ENCODE measurements at places on chromosomes 12 and 14. TPM values are rescaled to one million over a fixed set of nuclear protein-coding genes. Genes with fewer than 3 reads are reported as not detected.

DNA sequence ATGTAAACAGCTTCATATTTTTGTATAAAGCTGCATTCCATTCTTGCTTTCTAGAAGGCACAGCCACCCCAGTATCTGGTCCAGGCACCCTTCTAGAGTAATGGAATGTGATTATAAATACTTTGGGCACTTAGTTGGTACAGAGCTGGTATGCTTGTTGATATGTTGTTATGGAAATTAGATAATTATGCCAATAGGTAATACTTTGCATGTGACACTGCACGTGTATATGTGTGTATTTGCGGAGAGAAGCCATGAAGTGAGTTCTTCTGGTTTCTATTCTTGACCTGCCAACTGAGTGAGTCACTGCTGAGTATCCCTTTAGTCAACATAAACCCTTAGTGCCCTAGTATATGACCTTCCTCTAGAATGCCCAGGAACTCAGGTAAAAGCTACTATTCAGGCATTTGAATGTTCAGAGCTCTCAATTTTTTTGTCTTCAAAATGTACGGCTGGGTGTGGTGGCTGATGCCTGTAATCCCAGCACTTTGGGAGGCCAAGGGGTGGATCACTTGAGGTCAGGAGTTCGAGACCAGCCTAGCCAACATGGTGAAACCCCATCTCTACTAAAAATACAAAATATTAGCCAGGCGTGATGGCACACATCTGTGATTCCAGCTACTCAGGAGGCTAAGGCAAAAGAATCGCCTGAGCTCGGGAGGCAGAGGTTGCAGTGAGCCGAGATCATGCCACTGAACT, 6.2 kb upstream of the TCP11L2 start:
- DNase-seq: no peak

GRCh38 chr12:46661110-46661845, 164.5 kb downstream of the SLC38A4 start:
- no peak for DNase-seq

GRCh38 chr12:124727264-124727800, 136.3 kb downstream of the SCARB1 start:
- DNase-seq: peak; percentile 62

DNA sequence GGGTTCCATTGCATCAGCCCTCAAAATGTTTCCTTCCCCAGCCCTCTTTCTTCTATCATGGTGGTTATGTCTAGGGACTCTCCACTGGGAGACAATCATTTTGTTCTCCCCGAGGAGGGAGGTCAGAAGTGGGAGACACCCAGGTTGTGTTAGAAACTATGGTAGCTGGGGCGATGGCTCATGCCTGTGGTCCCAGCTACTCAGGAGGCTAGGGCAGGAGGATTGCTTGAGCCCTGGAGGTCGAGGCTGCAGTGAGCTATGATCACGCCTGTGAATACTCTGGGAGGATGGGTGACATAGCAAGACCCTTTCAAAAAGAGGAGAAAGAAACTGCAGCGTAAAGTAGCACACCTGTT, 13.0 kb upstream of the LRRC23 start:
- no peak for DNase-seq

- DNase-seq: no peak
Measured at GRCh38 chr12:93245543-93245942, 132.2 kb upstream of the NUDT4 start.

DNA sequence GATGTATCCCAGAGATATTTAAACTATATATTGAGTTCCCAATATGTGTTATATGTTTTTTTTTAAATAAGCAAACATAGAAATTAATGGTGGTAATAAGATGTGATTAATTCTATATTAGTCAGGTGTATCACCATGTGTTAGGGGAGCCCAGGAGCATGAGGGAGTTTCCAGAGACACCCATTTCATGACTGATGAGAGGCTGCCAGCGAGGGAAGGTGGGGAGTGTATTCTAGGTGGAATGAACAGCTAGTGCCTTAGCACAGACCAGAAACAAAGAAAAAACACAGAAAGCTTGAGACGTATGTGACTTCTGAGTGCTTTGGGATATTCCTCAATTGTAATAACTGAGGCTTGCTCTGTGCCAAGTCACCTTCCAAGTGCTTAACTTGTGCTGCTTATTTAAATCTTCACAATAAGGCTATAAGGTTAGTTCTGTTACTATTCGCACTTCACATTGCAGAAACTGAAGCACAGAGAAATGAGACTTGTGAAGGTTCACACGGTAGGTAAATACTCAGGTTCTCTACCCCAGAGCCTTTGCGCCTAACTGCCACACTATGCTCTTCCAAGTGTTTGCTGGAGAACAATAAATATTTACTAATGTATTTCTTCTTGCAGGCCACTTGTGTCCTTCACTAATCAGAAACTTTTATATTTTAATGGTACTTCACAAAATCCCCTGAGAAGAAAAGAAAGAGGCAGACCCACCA, 17.9 kb upstream of the MGP start:
- no peak for DNase-seq

DNA sequence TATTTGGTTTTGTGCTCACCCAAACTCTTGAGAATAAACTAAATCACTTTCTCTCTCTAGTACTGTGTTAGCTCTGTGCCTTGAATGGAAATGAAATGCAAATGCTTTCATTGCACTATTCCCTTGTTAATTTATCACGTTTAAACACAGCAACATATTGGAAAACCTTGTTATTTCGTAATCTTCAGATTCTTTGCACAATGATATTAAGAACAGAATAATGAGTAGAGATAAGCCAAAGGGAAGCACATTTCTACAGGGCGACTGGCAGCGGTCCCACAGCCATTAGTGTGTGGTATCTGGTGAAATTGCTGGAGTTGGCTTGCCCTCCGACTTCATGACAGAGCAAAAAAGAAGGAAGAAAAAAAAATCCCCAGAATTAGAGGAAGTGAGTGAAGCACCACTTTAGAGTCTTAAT, 166.1 kb upstream of the E2F7 start:
- DNase-seq: peak; percentile 32

DNA sequence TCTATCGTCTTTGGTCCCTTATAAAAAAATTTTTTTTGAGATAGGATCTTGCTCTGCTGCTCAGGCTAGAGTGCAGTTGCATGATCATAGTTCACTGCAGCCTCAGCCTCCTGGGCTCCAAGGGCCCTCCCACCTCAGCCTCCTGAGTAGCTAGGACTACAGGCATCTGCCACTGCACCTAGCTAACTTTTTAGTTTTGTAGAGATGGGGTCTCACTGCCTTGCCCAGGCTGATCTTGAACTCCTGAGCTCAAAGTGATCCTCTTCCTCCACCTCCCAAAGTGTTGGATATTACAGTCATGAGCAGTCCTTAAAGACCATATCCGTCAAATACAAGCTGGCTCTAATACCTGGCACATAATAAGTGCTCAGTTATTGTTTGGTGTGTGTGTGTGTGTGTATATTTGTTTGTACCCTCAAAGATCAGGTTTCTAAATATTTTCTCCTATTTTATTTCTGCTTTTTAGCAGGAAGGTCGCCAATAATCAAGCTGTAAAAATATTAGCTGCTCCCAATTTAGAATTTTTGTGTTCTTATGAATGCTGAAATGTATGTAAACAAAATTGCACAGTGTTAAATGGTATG, 30.5 kb downstream of the SRGAP1 start:
- DNase-seq: no peak

DNA sequence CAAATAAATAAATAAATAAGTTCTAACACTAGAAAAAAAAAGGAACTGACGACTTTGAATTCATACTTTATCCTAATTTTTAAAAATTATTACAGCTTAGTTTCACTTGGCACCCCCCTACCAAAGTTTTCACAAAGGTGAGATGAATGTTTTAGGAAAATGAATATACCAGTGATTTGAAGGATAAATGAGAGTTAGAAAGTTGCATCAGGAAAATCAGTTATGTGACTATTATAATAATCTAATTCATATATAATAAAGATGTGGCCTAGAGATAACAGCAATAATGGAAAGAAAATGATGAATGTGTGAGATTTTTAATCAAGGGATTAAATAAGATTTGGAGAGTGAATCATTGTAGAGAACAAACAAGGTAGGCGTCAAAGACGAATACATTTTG, 103.0 kb upstream of the RAP1B start:
- DNase-seq: no peak

DNA sequence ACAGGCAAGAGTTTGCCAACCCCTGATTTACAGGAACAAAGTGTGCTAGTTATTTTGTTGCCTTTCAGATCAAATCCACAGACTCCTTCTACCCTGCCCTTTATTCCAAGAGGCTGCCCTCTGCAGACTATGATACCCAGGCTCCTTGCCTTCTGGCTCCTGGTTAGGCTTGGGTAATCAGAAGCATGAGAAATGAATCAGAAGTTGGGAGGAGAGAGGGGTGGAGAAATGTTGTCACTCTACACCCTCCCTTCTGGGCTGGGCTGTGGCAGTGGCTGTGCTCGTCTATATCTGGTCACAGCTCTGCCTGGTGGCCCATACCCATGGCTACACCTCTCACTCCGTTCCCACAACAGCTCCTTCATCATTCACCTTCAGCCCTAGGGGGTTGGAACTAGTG, 204.6 kb upstream of the PLXNC1 start:
- no peak for DNase-seq

DNA sequence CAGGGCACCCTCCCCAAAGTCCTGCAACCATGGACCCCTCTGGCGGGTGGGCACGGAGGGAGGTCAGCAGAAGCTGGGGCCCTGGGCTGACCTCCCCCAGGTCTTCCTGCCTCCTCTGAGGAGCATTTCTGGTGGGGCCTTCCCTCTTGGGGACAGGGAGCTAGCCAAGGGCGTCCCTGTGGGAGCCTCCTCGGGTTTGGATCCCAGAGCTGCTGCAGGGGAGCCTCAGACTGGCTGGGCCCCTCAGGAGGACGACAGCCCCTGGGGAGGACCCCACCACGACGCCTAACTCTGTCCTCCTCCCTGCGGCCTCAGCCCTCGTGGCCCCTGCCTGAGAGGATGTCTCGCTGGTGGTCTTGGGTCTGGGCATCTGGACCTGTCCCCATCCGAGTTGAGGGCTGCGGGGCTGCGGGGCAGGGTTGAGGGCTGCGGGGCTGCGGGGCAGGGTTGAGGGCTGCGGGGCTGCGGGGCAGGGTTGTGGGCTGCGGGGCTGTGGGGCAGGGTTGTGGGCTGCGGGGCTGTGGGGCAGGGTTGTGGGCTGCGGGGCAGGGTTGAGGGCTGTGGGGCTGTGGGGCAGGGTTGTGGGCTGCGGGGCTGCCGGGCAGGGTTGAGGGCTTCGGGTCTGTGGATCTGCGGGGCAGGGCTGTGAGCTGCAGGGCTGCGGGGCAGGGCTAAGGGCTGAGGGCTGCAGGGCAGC, 37.4 kb downstream of the FBRSL1 start:
- no peak for DNase-seq

GRCh38 chr12:80162177-80162576, 62.8 kb downstream of the OTOGL start:
- no peak for DNase-seq

DNA sequence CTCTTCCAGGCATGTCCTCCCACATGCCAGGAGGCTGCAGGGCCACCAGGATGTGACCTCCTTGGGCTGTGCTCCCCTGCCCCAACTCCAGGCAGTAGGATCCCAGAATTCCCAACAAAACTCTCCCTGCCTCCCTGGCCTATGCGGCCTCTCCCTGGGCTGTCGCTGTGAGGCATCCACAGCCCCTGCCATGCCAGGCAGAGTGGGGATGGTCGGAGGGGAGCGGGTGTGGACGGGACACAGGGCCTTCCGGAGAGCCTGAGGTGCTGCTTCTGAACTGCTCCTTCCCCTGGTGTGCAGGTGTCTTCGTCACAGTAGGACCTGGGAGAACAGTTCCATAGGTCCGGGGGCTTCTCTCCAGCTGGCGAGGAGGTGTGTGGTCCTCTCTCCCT, 18.3 kb downstream of the GPR132 start:
- no peak for DNase-seq

- no peak for DNase-seq
Measured at GRCh38 chr14:73461478-73462047, 3.2 kb upstream of the NUMB start.

- no peak for DNase-seq
Measured at GRCh38 chr12:116516657-116517056, 42.5 kb upstream of the MAP1LC3B2 start.

Gene RPL10L
- not detected for total RNA-seq

Gene WNT5B
- total RNA-seq: 1.6 TPM

Gene DDX11
- total RNA-seq: 3.0 TPM

Gene CLEC2D
- 5.1 TPM for total RNA-seq

Gene ARHGEF40
- total RNA-seq: 24.4 TPM

Gene PRH2
- total RNA-seq: not detected

Gene RERG
- 4.8 TPM for total RNA-seq

Gene KCTD10
- total RNA-seq: 34.7 TPM
